ENCODE measurements at places on chromosomes 4 and X.

DNA sequence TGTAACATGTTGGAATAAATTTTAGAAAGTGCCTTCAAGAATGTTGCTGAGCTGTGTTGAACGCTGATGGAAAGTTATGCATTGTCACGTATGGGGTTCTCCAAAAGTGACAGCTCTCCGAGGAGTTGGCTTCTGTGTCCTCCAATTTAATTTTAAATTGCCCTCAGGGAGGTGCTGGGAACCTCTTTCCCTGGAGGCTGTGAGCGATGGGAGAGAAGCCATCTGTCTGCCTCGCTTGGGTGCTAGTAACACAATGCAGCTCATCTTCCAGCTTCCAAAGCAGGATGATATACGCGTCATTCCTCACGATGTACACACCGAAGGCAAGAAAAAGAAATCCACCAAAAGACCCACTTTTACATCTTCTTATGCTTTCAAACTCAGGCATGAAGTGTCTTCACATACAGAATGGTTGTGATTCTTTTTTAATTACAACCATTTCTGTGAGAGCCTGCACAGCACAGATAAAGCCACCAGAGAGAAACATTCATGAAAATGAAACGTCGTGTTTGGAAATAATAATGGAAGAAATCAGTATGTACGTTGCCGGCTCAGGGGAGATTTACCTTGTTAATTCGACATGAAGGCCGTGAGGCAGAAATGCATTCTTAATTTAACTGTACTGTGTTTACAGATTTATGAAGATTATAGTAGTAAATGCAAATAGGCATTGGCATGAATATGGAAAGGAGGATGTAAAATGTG, 218.9 kb downstream of the ASMT start:
- no peak for DNase-seq

DNA sequence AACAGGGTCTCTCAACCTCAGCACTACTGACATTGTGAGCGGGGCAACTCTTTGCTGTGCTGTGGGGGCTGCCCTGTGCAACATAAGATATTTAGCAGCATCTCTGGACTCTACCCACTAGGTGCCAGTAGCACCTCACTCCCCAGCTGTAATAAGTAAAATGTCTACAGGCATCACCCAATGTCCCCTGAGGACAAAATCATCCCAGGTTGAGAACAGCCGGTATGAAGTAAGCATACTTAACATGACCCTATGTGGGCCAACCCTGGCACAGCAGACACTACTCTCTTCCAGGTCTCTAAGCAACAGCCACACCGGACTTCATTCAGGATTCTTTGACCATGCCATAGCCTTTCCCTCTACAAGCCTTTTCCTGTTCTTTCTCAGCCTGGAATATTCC, 10.5 kb upstream of the MGST2 start:
- DNase-seq = peak; percentile 27

DNA sequence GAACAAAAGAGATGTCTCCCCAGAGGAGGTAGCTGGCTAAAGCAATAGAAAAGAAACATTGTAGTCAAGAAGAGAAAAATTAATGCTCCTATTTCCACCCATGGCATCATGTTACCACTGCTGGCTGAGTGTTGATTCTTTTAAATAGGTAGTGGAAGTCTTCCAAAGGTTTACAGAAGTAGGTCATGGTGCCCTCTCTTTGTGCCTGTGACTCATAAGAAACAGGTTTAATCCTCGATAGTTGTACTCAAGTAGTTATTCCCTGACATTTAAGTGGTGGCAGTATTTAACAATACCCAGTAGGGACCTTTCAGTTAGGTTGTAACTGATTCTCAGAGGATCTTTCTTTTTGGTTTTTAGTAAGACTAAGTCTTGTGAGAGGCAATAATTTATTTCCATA, 247.8 kb downstream of the TEX13A start:
- DNase-seq = no peak

GRCh38 chr4:142168181-142168580, 531.8 kb downstream of the IL15 start:
- no peak for DNase-seq

- no peak for DNase-seq
These were observed 1086.9 kb downstream of the PCDH7 start for GRCh38 chr4:31807036-31807435.

- no peak for DNase-seq
These were observed 35.2 kb upstream of the MSANTD1 start for GRCh38 chr4:3213661-3214250.

DNA sequence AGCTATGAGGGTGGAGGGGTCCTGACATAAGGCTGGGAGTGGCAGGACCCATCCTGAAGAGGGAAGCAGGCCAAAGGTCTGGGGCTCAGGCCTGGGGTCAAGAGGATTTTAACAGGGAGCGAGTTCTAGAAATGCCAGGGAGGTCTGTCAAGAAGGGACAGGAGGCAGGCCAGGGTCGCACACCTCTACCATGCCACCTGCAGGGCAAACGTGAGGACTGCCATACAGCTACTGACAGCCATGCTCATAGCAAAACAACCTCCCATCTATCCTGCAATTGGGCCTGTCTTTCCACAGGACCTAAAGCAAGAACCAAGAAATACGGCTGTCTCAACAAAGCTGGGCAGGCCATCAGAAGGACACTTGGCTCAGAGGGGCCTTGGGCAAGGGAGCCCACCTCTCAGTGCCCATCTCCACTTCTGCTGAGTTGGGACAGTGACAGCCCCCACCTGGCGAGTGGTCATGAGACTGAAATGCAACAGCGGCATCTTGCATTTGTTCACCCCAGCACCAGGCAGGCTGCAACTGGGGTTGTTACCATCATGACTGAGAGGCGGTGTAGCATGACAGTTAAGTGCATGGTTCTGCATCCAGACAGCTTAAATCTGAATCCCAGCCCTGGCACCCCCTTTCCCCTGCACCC, 92.7 kb downstream of the WFS1 start:
- no peak for DNase-seq

- DNase-seq = peak; percentile 80
These were observed 14.8 kb downstream of the PDK3 start for GRCh38 chrX:24479924-24480323.

GRCh38 chr4:57131849-57132742, 21.9 kb upstream of the IGFBP7 start:
- no peak for DNase-seq

DNA sequence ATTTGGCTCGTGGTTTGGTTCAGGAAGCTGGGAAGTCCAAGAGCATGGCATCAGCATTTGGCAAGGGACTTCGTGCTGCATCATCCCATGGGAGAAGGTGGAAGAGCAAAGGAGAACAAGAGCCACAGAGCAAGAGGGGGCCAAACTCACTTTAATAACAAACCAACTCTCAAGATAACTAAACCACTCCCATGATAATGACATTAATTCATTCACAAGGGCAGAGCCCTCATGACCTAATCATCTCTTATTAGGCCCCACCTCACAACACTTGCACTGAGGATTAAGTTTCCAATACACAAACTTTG, 113.4 kb upstream of the ATXN3L start:
- DNase-seq = no peak

- DNase-seq = no peak
These were observed 327.8 kb downstream of the CAMK2D start for GRCh38 chr4:113433536-113434246.

DNA sequence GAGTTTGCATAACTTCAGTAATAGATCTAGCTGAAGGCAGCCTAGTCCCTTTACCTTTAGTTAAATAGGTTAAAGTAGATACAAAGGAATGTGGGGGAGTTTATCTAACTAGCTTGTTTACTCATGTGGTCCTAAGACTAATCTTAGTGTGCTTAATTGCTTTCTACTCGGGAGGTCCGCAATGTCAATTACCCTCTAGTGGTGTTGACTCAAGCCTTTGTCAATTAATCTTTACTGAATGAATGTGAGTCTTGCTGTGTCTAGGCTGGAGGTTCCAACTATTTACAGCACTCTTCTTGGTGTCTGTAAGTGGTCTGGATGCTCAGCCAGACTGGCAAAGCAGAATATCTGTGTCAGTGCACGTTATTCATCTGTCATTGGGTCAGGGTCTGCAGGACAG, 17.9 kb upstream of the YTHDC1 start:
- DNase-seq = no peak

GRCh38 chrX:19554786-19555185, 39.5 kb upstream of the MAP3K15 start:
- DNase-seq = no peak

- no peak for DNase-seq
These were observed 41.8 kb downstream of the SULT1E1 start for GRCh38 chr4:69818060-69818639.

- DNase-seq = no peak
These were observed 254.1 kb upstream of the KLF3 start for GRCh38 chr4:38409852-38410251.

DNA sequence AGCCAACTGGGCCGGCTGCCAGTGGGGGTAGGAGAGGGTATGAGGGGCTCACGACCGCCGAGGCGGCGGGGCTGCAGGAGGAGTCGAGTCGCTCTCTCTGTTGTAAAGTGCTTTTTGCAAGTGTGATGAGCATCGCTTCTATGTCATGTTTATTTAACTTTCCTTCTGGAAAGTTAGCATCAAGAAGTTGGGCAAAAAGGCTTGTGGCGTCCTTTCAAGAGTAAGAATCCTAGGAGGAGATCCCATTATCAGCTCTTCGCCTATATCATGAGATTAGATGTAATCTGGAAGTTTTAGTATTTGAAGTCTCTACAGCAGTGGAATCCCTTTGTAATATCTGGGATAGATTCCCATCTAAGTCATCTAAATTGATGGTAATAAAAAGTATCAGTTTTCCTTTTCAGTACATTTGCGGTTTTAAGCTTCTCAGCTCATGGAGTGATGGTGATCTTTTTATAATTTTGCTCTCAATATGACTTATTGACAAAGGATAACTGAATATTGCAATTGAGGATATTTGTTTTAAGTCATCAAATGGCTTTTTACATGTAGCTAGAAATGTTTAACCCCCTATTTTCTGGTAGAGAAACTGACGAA, 1.7 kb downstream of the GALNT7 start:
- DNase-seq = peak; percentile 90

GRCh38 chr4:70885174-70885573, 17.0 kb upstream of the MOB1B start:
- no peak for DNase-seq

DNA sequence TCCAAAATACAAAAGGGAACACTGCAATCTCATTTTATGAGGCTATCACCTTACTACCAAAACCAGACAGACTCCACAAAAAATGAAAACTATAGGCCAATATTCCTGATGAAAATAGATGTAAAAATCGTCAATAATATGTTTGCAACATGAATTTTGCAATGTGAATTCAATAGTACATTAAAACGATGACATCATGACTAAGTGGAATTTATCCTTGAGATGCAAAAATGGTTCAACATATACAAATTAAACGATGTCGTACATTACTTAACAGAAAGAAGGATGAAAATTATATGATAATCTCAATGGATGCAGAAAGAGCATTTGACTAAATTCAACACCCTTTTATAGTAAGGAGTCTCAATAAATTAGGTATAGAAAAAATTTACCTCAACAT, 123.0 kb downstream of the AREG start:
- DNase-seq = no peak

GRCh38 chrX:97936296-97936695, 1052.6 kb downstream of the RPA4 start:
- no peak for DNase-seq

GRCh38 chr4:173682609-173683008, 152.6 kb upstream of the HAND2 start:
- no peak for DNase-seq

- no peak for DNase-seq
These were observed 14.3 kb downstream of the G3BP2 start for GRCh38 chr4:75658876-75659275.

DNA sequence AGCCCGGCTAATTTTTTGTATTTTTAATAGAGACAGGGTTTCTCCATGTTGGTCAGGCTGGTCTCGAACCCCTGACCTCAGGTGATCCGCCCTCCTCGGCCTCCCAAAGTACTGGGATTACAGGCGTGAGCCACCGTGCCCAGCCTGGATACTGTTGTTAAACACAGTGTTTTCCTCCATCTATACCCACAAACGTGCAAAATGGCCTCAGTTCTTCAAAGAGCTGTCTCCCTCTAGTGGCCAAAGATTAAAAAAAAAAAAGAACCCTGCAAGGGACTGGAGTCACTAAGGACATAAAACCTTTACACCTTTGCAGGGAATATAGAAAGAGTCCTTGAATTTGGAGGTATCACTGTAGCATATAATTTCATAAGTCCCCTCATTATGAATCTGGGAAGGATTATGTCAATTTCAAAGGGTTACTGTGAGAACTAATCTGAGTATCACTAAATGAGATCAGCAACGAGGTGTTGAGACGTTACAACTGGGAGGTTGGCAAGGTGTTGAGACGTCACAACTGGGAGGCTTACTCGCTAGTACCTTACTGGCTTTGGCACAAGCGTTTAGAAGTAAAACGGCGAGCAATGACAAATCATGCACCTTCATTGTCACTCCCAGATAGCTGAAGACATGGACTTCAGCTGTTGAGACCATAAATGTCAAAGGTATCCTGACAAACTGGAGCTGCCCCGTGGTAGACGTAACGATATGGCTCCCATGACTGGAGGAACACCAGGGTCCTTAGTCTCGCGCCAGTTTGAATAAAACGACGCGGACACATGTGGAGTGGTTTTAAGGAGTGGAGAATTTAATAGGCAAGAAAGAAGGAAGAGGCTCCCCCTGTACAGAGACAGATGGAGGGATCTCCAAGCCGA, 33.4 kb upstream of the ENPP6 start:
- peak; percentile 42 for DNase-seq

DNA sequence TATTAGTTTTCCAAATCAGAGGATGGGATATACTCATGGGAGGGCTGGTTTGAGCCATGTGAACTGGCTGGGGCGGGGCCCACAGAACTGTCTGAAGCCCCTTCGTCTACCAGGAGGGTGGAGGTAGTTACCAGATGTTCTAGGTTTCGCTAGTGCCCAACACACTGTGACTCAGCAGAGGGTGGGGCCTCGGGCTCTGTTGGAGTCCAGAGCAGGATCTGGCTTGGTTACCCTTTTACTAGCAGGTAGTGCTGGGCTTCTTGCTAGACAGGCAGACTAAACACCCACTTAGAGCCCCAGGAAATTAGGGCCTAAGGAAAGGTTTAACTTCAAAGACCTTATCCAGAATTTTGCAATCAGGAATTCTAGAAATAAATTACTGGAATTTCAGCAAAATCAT, 56.2 kb upstream of the CHRDL1 start:
- no peak for DNase-seq

- no peak for DNase-seq
These were observed at the start of gene ENPEP for GRCh38 chr4:110475881-110476818. Gene ENPEP (plus strand): TSS chr4:110476155. CDS start chr4:110476415, 260 bp downstream.

- DNase-seq = no peak
These were observed 139.9 kb upstream of the ETNPPL start for GRCh38 chr4:108902769-108903168.

DNA sequence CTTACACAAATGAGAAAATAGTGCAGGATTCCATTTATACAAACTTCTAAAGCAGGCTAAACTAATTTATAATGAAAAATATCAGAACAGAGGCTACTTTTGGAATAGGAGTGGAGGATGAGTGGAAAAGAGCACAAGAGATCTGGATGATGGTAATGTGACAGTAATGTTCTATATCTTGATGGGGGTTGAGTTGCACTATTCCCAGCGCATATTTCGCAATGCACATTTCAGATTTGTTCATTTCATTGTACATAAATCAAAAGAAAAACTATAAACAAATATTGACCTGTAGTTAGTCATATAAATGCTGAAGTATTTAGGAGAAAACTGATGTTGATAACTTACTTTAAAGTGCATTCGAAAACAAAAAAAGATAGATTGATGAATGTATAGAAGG, 177.0 kb upstream of the MAOA start:
- DNase-seq = no peak

GRCh38 chr4:174107746-174108354, 175.6 kb downstream of the FBXO8 start:
- DNase-seq = no peak
